Activated CD4-positive, alpha-beta T cell treated with anti-CD3 and anti-CD28 coated beads, Interleukin-2, amount 10 ng/mL, durations not matched to agents 7 days and 5 days (primary cell): ENCODE measurements at places on chromosomes 2 and 18. TPM values are rescaled to one million over a fixed set of nuclear protein-coding genes. Genes with fewer than 3 reads are reported as not detected.

- no peaks in the 10 kb centered on the region for H3K27me3 ChIP-seq
- no peaks in the 10 kb centered on the region for H3K36me3 ChIP-seq
- no peak overlapping the region for H3K4me3 ChIP-seq
- H3K4me1 ChIP-seq, result no peaks in the 10 kb centered on the region
Measured at GRCh38 chr2:185137700-185138099, 539.4 kb downstream of the ZNF804A start.

DNA sequence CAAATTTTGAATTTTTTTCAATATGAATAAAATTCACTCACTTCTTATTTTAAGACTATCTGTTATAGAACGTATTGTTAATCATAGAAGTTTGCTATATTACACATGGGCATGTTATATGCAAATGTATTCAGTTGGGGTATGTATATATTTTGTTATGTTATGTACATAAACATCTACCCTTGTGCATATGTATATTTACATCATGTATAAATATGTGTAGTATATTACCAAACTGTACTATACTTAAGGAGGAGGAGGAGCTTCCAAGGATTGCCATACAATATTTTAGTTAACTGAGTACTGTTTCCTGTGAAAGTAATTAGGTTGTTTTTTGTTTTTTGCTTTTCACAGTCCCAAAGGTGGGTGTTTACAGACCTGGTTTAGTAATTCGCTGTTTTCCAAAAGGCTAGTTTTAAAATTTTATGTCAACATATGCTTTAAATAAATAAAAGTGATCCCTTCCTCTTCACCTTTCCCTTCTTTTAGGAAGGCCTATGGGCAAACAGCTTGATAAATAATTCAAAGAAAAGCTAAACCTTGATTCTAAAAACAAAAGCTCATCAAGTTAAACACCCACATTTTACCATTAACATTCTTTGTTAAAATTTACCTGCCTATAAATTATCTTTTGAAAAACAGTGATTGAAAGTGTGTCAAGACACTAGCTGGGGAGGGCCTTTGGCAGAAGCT is 12.9 kb upstream of the POU3F3 start:
- no peak for DNase-seq
- H3K27me3 ChIP-seq, result peaks cover 46% of the 10 kb centered on the region
- H3K36me3 ChIP-seq, result peaks cover 3% of the 10 kb centered on the region
- peaks cover 6% of the 10 kb centered on the region for H3K4me1 ChIP-seq

- H3K4me1 ChIP-seq, result no peaks in the 10 kb centered on the region
- H3K4me3 ChIP-seq, result no peak overlapping the region
- H3K27me3 ChIP-seq, result no peaks in the 10 kb centered on the region
- H3K36me3 ChIP-seq, result peaks cover 1% of the 10 kb centered on the region
Measured at GRCh38 chr2:223328578-223328977, 273.6 kb downstream of the SCG2 start.

DNA sequence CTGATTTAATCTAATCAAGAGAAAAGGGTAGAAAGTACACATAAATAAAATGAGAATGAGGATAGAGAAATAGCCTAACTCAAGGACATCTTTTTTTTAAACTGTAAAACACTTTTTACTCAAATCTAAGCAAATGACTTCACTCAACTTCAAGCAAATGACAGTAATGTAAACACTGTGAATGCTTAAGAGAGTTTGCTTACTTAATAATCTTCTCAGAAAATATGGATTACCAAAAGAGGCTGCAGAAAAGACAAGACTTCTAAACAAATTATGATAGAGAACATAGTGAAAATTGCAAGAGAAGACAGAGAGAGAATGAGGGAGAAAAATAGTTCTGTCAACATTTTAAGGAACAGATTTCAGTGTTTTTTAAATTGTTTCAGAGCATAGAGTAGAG is 52.5 kb downstream of the FAM124B start:
- H3K4me3 ChIP-seq, result no peak overlapping the region
- H3K36me3 ChIP-seq, result no peaks in the 10 kb centered on the region
- peaks cover 19% of the 10 kb centered on the region for H3K27me3 ChIP-seq

Gene CHRNG
- not detected for total RNA-seq

DNA sequence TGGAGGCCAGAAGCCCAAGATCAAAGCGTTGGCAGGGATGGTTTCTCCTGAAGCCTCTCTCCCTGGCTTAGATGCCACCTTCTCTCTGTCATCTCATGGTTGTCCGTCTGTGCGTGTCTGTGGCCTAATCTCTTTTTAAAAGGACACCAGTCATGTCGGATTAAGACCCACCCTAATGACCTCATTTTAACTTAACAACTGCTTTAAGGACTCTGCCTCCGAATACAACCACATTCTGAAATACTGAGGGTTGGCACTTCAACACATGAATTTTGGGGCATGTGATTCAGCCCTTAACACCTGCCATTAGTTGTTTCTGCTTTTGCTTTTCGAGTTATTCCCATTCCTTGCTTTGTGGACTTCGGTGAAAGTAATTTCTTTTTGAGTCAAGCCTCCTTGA is 97.8 kb upstream of the SMIM21 start:
- H3K4me3 ChIP-seq, result no peak overlapping the region
- peaks cover 2% of the 10 kb centered on the region for H3K27me3 ChIP-seq
- no peaks in the 10 kb centered on the region for H3K36me3 ChIP-seq

- no peak overlapping the region for H3K27ac ChIP-seq
- no peaks in the 10 kb centered on the region for H3K36me3 ChIP-seq
- DNase-seq, result no peak
- H3K4me1 ChIP-seq, result no peaks in the 10 kb centered on the region
- no peaks in the 10 kb centered on the region for H3K27me3 ChIP-seq
Measured at GRCh38 chr2:213763354-213763753, 479.1 kb downstream of the SPAG16 start.

- H3K4me1 ChIP-seq, result peaks cover 56% of the 10 kb centered on the region
- DNase-seq, result no peak
- no peak within 1 kb of the TSS for H3K27ac ChIP-seq
- no peak within 1 kb of the TSS for H3K4me3 ChIP-seq
- H3K36me3 ChIP-seq, result peaks cover 3% of the 10 kb centered on the region
Measured at GRCh38 chr2:27078267-27079194, at the start of gene EMILIN1. TSS of gene EMILIN1 (plus strand) at chr2:27078615. CDS start at chr2:27079066, 451 bp downstream.

- H3K27ac ChIP-seq, result no peak overlapping the region
- no peak overlapping the region for H3K4me3 ChIP-seq
- no peaks in the 10 kb centered on the region for H3K27me3 ChIP-seq
- no peaks in the 10 kb centered on the region for H3K4me1 ChIP-seq
- H3K36me3 ChIP-seq, result no peaks in the 10 kb centered on the region
Measured at GRCh38 chr2:118750959-118751565, 96.4 kb downstream of the EN1 start.

Gene ARPC2
- total RNA-seq, result 708 TPM

Gene DDX1
- 65.7 TPM for total RNA-seq

DNA sequence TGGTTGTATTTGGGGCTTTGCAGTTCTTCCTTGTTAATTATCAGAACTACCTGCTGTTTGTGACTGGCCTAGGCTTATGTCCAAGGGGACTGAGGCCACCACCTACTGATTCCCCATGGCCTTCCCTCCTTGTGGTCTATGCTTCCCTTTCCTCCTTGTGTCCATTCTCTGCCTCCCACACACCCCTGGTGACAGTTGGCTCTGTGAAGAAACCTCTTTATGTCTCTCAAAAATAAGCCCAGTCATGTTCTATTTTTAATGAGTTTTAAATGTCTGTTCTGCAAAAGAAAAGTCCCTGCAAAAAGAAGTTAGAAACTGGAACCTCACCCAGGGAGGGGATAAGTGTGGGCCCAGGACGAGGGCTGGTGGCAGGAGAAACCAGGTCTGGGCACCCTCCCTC is 105.0 kb downstream of the SMC6 start:
- no peak overlapping the region for H3K27ac ChIP-seq
- H3K4me1 ChIP-seq, result peaks cover 1% of the 10 kb centered on the region
- no peaks in the 10 kb centered on the region for H3K27me3 ChIP-seq
- no peaks in the 10 kb centered on the region for H3K36me3 ChIP-seq
- no peak for DNase-seq

Gene RTP5
- total RNA-seq, result not detected

DNA sequence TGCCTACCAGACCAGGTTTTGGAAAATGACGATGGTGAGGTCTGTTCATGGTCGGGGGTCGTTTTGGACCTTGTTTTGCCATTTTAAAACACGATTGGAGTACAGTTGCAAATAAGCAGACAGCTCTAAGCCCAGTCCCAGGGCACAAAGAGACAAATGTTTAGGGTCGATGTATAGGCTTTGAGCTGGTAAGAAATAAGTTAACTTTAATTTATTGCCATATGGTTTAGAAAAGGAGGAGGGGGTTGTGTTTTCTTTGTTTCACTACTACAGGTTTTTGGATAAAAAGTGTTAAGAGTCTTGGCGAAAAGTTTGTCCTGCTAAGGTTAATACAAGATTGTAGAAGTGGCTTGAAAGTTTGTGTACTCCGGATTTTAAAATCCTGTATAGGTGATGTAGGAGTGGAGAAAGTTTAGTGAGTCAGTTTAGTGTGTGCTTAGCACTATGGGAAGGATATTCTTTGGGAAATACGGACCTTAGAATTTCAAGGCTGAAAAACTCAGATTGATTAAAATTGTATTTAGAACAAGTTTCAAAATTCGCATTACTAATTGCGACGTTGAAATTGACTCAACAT is 1.3 kb downstream of the KCMF1 start:
- H3K4me1 ChIP-seq, result peaks cover 49% of the 10 kb centered on the region
- peak overlapping the region; percentile 92 for H3K4me3 ChIP-seq
- H3K27me3 ChIP-seq, result no peaks in the 10 kb centered on the region

Gene RNU2-63P
- total RNA-seq, result 1.9 TPM

- H3K27ac ChIP-seq, result no peak overlapping the region
- no peaks in the 10 kb centered on the region for H3K36me3 ChIP-seq
- no peaks in the 10 kb centered on the region for H3K4me1 ChIP-seq
- no peak for DNase-seq
- H3K27me3 ChIP-seq, result no peaks in the 10 kb centered on the region
- no peak overlapping the region for H3K4me3 ChIP-seq
Measured at GRCh38 chr18:48571639-48572384, 33.0 kb downstream of the CTIF start.

DNA sequence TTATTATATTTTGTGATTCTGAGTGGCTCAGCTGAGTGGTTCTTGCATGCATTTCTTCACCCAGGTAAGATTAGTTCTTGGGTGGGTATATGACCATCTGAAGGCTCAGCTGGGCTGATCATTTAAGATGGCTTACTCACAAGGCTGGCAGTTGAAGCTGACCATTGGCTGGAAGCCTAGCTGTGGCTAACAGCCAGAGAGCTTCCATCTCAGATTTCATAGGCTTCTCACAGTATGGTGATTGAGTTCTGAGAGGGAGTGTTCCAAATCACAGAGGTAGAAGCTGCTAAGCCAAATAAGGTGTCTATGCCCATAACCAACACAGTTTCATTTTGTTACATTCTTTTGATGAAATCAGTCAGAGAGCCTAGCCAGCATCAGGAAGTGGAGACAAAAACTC is 117.4 kb upstream of the RPRM start:
- H3K27ac ChIP-seq, result no peak overlapping the region
- H3K36me3 ChIP-seq, result no peaks in the 10 kb centered on the region
- H3K4me1 ChIP-seq, result no peaks in the 10 kb centered on the region
- H3K27me3 ChIP-seq, result no peaks in the 10 kb centered on the region
- H3K4me3 ChIP-seq, result no peak overlapping the region
- DNase-seq, result no peak

- no peak for DNase-seq
- H3K27ac ChIP-seq, result no peak overlapping the region
- H3K4me1 ChIP-seq, result peaks cover 3% of the 10 kb centered on the region
- H3K4me3 ChIP-seq, result no peak overlapping the region
- H3K27me3 ChIP-seq, result peaks cover 50% of the 10 kb centered on the region
- no peaks in the 10 kb centered on the region for H3K36me3 ChIP-seq
Measured at GRCh38 chr2:101145406-101145805, 5.8 kb downstream of the TBC1D8 start.

GRCh38 chr2:60118061-60118460 is 435.4 kb downstream of the BCL11A start:
- no peak overlapping the region for H3K27ac ChIP-seq
- no peak overlapping the region for H3K4me3 ChIP-seq
- DNase-seq, result no peak
- H3K36me3 ChIP-seq, result no peaks in the 10 kb centered on the region

GRCh38 chr2:221153226-221153625 is 418.9 kb downstream of the EPHA4 start:
- H3K27ac ChIP-seq, result no peak overlapping the region
- no peaks in the 10 kb centered on the region for H3K36me3 ChIP-seq
- DNase-seq, result no peak
- no peak overlapping the region for H3K4me3 ChIP-seq
- H3K4me1 ChIP-seq, result no peaks in the 10 kb centered on the region

Gene KIF1A
- total RNA-seq, result 0.40 TPM

Gene CD226
- 126 TPM for total RNA-seq

Gene CD8B2
- total RNA-seq, result not detected

DNA sequence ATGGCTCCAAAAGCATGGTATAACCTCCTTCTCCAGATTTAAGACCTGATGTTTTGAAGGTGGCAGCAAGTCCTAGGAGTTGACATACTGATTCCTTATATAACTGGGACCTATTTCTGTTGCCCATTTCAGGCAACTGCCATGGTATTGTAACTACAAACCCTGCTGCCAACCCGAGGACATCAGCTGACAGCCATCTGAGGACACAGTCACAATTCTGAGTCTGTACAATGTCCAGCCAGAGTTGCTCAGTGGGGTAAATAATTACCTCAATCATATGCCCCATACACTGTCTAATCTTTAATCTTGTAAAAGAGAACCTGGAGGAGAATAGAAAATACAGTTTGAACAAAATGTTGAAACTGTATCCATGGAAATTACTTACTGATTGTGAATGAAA is 8.7 kb upstream of the GAREM2 start:
- H3K4me3 ChIP-seq, result no peak overlapping the region
- no peak overlapping the region for H3K27ac ChIP-seq
- H3K36me3 ChIP-seq, result no peaks in the 10 kb centered on the region
- H3K4me1 ChIP-seq, result no peaks in the 10 kb centered on the region
- DNase-seq, result no peak

DNA sequence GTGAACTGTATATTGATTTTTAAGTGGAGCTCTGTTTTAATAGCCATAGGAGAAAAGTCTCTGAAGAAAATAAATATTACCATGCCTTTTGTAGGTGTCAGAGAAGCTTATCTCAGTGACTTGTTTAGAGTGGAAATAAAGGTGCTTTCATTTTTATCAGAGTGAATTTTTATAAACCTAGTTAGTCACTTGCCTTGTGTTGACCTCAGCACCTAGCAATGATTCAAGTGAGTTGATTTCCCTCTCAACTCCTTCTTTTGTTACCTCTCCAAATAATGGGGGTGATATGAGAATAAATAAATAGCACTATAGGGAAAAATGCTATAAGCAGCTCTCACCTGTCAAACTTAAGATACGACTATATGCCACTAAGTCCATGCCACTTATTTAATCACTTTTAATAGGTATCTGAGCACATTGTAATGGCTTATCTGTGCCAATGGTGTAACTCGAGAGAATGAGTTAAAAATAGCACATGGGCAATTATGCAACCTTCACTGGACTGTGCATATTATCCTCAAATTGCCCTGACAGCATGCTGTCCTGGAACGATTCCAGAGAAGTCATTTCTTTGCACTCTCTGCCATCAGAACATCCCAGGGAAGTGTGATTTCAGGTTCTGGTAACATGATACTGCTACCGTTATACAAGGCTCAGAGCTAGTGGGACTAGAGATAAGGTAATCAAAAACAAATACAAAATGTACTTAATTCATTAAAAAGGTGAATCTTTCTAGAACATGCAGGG is 290.8 kb downstream of the CCDC85A start:
- no peaks in the 10 kb centered on the region for H3K36me3 ChIP-seq
- no peak overlapping the region for H3K4me3 ChIP-seq

- H3K4me3 ChIP-seq, result no peak overlapping the region
- no peaks in the 10 kb centered on the region for H3K4me1 ChIP-seq
- DNase-seq, result no peak
Measured at GRCh38 chr2:220893411-220893810, 678.7 kb downstream of the EPHA4 start.

Gene SCYGR4
- total RNA-seq, result not detected

Gene TCF23
- total RNA-seq, result not detected

- H3K27ac ChIP-seq, result no peak overlapping the region
- no peaks in the 10 kb centered on the region for H3K36me3 ChIP-seq
- no peak overlapping the region for H3K4me3 ChIP-seq
Measured at GRCh38 chr18:40414155-40414754, 1540.8 kb upstream of the PIK3C3 start.

Gene RFTN2
- not detected for total RNA-seq
